NCI-H187 (cell line): ENCODE measurements at places on chromosomes 5 and 9.

DNA sequence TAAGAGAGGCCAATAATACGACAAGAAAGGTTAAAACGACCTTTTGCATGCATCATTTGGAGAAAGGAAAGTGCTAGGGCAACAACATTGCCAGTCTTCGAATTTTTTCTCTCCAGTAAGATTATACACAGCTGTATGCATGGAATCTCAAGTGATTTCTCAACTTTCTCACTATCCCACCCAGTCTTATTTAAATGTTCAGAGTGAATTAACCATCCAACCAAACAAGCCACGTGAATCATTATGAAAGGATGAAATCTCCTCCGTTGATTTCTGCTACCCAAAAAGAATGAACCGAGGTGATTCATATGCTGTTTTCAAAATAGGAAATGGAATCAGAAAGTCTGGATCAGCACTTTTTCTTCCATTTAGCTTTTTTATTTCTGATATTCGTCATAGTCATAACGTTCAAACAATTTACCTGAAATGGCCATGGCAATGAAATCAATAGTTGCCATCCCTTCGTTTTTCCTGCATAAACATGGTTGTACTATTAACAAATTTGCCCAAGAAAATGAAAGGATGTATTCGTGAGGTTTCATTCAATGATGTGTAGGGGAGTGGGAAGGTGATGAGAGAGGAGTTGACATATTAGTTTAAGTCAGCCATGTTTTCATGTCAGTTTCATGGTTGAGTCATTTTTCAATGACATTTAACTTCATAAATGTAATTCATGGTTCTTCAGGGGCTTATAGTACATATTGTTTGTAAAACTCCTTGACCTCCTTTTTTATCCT is 170.9 kb upstream of the WWC1 start:
- peak; percentile 21 for DNase-seq

- DNase-seq = no peak
Observed at GRCh38 chr5:43573058-43573457, 16.2 kb upstream of the PAIP1 start.

GRCh38 chr5:57774439-57774838 is 291.8 kb upstream of the ACTBL2 start:
- no peak for DNase-seq

DNA sequence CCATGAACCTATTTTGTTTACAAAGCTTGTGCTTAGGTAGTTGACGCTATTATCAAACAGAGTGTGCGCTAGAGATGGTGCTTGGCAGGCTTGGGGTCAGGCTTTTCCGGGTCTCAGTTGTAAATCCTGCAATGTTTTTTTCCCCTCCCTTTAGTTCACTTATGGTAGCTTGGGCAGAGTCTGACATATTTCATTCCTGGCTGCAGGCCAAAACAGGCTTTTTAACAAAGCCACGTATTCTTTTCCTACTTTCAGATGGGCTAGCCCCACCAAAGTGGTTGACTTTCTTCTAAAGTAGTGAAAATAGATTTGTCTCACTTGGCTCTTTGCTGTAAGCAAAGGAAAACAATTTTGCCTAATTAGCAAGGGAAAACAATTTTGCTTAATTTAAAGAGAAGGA is 58.0 kb upstream of the FBN2 start:
- no peak for DNase-seq

- no peak for DNase-seq
Observed at GRCh38 chr9:96204853-96205252, 97.1 kb downstream of the HSD17B3 start.

DNA sequence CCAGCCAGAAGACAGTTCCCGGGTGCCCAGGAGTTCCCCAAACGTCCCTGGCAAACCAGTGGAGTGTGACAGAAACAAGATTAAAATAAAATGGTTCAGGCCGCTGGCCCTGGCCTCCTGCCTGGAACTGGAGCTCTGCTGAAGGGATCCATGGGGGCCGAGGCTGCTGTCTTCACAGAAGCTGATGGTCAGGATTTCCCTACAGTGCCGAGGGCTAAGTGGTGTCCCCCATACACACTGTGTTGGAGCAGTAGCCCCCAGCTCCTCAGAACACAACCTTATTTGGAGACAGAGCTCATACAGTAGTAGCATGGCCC is 55.9 kb downstream of the MRPL36 start:
- DNase-seq = no peak
